ENCODE measurements at places on chromosomes 2 and 18. TPM values are rescaled to one million over a fixed set of nuclear protein-coding genes. Genes with fewer than 3 reads are reported as not detected.

PLEKHH2 gene
- 48.2 TPM for total RNA-seq

HPCAL1 gene
- 32.3 TPM for total RNA-seq

LYPD1 gene
- total RNA-seq: 2.1 TPM

TRIM43 gene
- total RNA-seq: not detected

DNA sequence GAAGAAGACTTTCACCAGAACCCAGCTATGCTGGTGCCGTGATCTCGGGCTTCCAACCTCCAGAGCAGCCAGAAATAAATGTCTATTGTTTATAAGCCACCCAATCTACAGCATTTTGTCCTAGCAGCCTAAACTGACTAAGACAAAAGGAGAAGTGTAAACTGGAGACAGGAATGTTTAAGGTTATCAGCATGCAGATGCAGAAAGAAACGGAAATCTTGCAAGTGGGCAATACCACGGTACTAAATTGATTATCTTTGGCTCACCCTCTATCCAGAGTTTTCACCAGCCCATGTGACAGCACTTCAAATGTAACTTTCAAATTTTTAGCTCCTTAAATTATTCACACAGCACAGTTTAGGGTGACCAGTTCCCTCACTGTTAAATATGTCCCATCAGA is 5.7 kb upstream of the CAPN14 start:
- no peak overlapping the region for H3K4me3 ChIP-seq
- peaks cover 4% of the 10 kb centered on the region for H3K4me1 ChIP-seq
- H3K27ac ChIP-seq: no peak overlapping the region
- no peaks in the 10 kb centered on the region for H3K36me3 ChIP-seq
- no peak for DNase-seq
